ENCODE measurements at places on chromosomes 6 and 20. TPM values are rescaled to one million over a fixed set of nuclear protein-coding genes. Genes with fewer than 3 reads are reported as not detected.

Gene SLC17A2
- total RNA-seq = not detected

Gene TOMM34
- 18.8 TPM for total RNA-seq

GRCh38 chr20:25226433-25227316, 21.2 kb upstream of the PYGB start:
- H3K36me3 ChIP-seq = peaks cover 1% of the 10 kb centered on the region
- DNase-seq = peak; percentile 85
- no peaks in the 10 kb centered on the region for H3K27me3 ChIP-seq
- peak overlapping the region; percentile 92 for H3K27ac ChIP-seq

- peaks cover 2% of the 10 kb centered on the region for H3K36me3 ChIP-seq
- no peaks in the 10 kb centered on the region for H3K27me3 ChIP-seq
- H3K27ac ChIP-seq = no peak overlapping the region
- no peak for DNase-seq
- no peak overlapping the region for H3K4me3 ChIP-seq
Observed at GRCh38 chr6:37940074-37940847, 120.7 kb downstream of the ZFAND3 start.

- no peak for DNase-seq
- H3K36me3 ChIP-seq = peaks cover 4% of the 10 kb centered on the region
- H3K27ac ChIP-seq = peak overlapping the region; percentile 90
- H3K4me1 ChIP-seq = peaks cover 40% of the 10 kb centered on the region
Observed at GRCh38 chr20:45088247-45088646, 12.7 kb downstream of the KCNS1 start.

GRCh38 chr6:33190504-33191107, 1.7 kb downstream of the COL11A2 start:
- no peak for DNase-seq

GRCh38 chr20:31717478-31718201, 5.0 kb downstream of the BCL2L1 start:
- no peaks in the 10 kb centered on the region for H3K27me3 ChIP-seq
- H3K36me3 ChIP-seq = peaks cover 44% of the 10 kb centered on the region
- H3K4me1 ChIP-seq = peaks cover 93% of the 10 kb centered on the region
- H3K4me3 ChIP-seq = peak overlapping the region; percentile 43
- peak overlapping the region; percentile 63 for H3K27ac ChIP-seq

DNA sequence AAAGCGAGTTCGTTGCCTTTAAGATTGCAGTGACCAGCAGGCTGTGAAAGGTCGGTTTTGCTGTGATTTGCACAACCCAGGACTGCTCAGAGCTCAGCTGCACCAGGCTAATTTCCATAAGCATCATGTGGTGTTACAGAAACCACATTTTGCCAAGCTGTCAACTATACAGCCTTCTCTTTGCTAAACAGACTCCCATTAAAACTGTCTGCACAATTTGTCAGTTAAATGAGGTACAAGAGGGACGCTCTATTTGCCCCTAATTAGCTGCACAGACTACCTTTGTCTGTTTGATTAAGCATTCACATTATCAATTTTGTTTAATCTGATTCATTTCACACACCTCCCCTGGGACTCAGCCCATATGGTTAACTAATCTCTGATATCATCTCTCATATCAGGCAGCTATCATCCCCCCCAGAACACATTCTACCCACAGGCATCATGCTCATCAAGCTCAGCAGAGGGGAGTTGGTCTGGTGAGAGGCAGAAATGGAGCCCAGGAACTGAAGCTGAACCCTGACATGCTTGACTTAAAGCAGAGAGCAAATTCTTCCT, 62.1 kb downstream of the OLIG3 start:
- peaks cover 27% of the 10 kb centered on the region for H3K27me3 ChIP-seq
- H3K36me3 ChIP-seq = no peaks in the 10 kb centered on the region
- H3K27ac ChIP-seq = no peak overlapping the region
- no peak overlapping the region for H3K4me3 ChIP-seq
- no peak for DNase-seq
- no peaks in the 10 kb centered on the region for H3K4me1 ChIP-seq

DNA sequence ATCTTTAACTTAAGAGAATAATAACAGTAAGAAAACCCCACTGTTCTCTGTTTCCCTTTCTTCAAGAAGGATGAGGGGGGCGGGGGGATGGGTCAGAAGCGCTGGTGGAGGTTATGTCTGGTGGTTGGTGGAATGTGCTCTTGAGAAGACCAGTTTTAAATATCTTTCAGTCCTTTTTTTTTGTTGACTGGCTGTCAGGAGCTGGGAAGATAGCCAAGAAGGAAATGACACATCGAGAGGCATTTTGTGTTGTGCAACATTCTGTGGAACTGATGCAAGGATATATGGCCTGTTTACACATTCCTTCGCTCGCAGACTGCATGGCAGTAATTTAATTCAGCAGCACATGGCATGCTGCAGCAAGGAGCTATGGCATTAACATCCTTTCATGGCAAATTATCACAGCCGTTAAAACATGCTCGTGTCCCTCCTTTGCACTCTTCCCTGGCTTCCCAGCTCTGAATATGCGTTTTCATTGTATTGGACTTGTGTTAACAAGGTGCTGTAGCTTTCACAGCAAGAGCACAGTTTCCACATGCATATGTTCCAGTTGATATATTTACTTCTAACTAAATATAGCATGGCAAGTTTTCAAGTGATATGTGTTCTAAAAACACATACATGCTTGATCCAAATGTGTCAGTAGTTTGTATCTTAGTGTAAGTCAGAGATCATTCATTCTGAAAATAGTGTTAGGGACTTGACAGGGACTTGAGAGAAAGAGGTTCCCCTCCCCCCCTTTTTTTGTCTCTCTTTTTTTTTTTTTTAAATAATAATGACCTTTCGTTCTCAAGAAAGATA, 68.2 kb upstream of the SUPT3H start:
- peak overlapping the region; percentile 21 for H3K4me3 ChIP-seq
- peaks cover 64% of the 10 kb centered on the region for H3K4me1 ChIP-seq
- peak overlapping the region; percentile 91 for H3K27ac ChIP-seq
- DNase-seq = no peak
- no peaks in the 10 kb centered on the region for H3K27me3 ChIP-seq

- peaks cover 42% of the 10 kb centered on the region for H3K36me3 ChIP-seq
- H3K4me3 ChIP-seq = no peak overlapping the region
- DNase-seq = peak; percentile 12
- peaks cover 35% of the 10 kb centered on the region for H3K4me1 ChIP-seq
- H3K27ac ChIP-seq = peak overlapping the region; percentile 51
Observed at GRCh38 chr6:36608788-36609563, 14.8 kb downstream of the SRSF3 start.

- DNase-seq = no peak
- H3K4me1 ChIP-seq = peaks cover 16% of the 10 kb centered on the region
- H3K36me3 ChIP-seq = peaks cover 2% of the 10 kb centered on the region
- no peak overlapping the region for H3K4me3 ChIP-seq
- no peak overlapping the region for H3K27ac ChIP-seq
Observed at GRCh38 chr6:14095437-14095836, 22.1 kb upstream of the CD83 start.

- no peak for DNase-seq
- H3K4me1 ChIP-seq = peaks cover 49% of the 10 kb centered on the region
- no peak overlapping the region for H3K4me3 ChIP-seq
- no peaks in the 10 kb centered on the region for H3K36me3 ChIP-seq
- no peaks in the 10 kb centered on the region for H3K27me3 ChIP-seq
Observed at GRCh38 chr6:158565122-158565429, 5.2 kb downstream of the TMEM181 start.

Gene TCP11
- not detected for total RNA-seq

GRCh38 chr6:20260360-20260759, 48.1 kb upstream of the MBOAT1 start:
- H3K4me1 ChIP-seq = no peaks in the 10 kb centered on the region
- no peaks in the 10 kb centered on the region for H3K27me3 ChIP-seq
- no peak overlapping the region for H3K4me3 ChIP-seq
- no peak overlapping the region for H3K27ac ChIP-seq
- H3K36me3 ChIP-seq = no peaks in the 10 kb centered on the region

Gene KIAA1755
- total RNA-seq = 17.6 TPM

Gene CSTF1
- 33.1 TPM for total RNA-seq

Gene ZBTB22
- 22.1 TPM for total RNA-seq

DNA sequence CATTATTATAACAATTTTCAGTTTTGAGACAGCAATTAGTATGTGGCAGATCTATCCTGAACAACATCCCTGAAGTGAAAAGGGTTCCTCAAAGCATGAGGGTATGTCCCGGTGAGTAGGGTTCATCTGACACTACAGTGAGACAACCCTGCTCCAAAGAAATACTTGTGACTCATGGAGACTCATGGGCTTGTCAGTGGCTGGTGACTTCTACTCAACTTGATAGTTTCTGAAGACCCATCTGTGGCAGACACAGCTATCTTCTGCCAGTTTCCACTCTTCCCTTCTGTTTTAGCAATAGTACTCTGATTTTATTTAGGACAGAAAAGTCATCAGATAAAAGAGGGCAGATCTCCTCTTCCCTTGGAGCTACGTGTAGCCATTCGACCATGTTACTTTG, 41.4 kb downstream of the MAP3K7 start:
- H3K27me3 ChIP-seq = no peaks in the 10 kb centered on the region
- H3K4me1 ChIP-seq = no peaks in the 10 kb centered on the region
- H3K27ac ChIP-seq = no peak overlapping the region
- H3K36me3 ChIP-seq = peaks cover 41% of the 10 kb centered on the region

Measured in chondrocyte (in vitro differentiated cells).